Right atrium auricular region (tissue), 2 donors: ENCODE measurements at places on chromosomes 11 and 22.

DNA sequence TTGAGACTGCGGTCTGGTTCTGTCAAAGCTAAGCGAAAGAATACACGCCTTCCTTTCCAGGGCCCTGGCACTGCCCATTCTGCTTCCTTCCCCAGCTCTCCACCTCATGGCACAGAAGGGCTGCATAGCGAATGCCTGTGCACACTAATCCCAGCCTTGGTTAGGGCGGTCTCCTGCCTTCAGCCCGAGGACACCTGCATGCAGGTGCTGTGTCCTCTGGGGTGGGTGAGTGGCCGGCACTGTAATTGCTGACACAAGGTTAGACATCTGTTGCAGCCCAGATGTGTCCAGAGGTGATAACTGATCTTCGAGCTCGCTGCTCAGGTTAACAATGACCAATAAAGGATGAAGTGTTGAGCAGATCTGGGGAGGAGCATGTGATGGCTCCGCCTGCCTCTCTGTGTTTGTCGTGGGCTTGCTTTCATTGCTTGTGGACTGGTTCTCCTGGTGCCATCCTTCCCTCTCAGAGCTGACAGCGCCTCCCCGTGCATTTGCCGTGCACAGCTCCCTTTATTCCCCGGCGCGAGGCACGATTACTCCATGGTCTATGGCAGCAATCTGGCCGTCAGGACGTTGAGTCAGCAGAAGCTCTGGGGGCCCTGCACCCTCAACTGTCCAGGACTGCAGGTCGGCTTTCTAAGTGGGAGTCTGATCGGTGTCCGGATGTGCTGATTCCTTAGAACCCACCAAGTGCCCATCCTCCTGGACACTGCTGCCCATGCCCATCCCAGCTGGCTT, 1088.2 kb downstream of the BRD1 start:
- no peak for DNase-seq

- no peak for DNase-seq
These were observed 29.6 kb downstream of the CAT start for GRCh38 chr11:34468209-34468841.

DNA sequence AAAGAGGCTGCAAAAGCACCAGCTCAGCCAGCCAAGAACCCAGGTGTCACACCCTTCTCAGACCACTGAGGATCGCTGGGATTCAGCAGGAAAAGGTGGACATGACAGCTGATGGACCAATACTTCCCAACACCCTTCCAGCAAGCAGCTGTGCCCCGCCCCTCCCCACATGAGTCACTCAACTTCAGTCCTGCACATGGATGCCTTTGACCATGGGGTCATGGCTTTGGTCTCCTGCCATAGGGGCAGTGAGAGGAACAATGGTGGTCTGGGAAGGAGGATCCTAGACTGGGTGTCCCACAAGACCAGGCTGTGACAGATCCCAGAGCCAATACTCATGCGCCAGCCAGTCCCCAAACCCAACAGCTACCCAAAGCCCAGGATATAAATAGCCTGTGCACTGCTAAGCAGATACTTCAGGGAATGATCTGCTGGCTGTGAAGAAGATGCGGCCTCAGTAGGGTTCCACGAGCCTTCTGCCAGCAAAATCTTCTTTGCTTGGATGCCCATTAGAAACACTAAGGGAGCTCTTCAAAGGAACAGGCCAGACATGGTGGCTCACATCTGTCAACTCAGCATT, 5.5 kb upstream of the RGL4 start:
- DNase-seq: no peak

- no peak for DNase-seq
These were observed 72.3 kb downstream of the BBOX1 start for GRCh38 chr11:27112946-27113345.

GRCh38 chr11:134515081-134515960, 103.3 kb upstream of the B3GAT1 start:
- DNase-seq: no peak

DNA sequence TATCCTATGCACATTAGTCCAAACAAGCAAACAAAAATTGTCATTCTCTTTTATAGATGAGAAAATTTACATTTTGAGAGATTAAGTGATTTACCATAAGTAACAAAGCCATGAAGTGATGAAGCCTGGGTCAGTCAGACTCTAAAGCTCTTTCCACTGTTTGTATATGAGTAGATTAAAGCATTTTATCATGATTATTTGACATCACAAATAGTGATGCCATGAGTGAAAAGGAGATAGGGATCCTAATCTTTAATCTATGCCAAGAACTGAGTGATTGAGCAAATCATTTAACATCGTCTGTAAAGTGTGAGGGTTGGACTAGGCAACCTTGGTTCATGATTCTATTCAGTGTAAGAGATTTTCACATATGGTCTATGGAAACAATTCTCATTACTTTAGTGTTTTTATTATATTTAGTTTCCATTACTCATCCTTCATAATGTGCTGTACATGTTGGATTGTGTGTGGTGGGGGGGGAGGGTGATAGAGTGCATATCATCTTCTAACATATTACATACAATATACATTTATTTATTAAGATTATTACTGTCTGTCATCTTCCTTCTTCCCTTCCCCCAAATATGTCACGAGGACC, 50.7 kb downstream of the ARHGEF12 start:
- no peak for DNase-seq

GRCh38 chr11:23013509-23013908, 153.2 kb upstream of the CCDC179 start:
- no peak for DNase-seq

DNA sequence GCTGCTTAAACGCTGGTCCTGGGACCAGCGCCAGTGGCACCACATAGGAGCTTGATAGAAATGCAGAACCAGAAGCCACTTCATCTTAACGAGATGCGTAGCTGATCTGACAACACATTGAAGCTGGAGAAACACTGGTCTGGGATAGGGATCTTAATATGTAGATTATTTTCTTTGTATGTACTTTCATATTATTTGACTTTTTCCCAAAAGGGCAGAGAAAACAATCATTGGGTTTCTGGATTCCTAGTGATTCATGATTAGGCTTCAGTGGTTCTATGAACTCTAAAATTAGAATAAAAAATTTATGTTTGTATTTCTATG, 12.3 kb downstream of the MPEG1 start:
- no peak for DNase-seq

DNA sequence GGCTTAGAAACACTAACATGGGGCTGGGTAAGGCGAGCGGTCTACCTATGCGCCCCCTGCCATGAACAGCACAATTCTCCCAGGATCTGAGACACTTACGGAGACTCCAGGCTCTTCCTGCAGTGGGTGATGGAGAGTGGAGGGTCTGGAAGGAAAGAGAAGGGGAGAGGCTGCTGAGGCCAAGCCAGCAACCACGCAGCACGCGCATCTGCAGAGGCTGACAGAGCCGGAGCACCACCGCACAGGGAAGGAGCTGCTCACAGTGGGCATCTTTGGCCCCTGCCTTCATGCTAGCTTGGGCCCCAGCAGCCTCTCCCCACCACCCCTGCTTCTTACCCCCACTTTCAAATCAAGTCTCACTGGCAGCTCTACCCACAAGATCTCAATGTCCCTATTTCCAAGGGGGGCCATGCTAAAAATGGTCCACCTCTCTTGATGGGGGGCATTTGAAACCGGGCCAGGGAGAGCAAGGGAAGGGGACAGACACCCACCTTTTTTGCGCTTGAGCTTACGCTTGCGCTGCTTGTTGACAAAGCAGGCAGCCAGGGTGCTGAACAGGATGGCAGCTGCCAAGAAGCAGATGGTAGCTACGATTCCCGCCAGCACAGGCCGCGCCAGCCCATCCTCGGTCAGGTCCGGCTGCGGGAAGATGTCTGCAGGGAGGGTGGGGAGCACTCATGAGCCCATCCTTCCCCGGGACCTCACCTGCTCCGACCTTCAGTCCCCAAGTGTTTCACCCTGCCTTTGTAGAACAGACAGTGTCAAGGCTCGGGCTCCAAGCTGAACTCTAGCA, 34.5 kb downstream of the IGSF9B start:
- DNase-seq: no peak

DNA sequence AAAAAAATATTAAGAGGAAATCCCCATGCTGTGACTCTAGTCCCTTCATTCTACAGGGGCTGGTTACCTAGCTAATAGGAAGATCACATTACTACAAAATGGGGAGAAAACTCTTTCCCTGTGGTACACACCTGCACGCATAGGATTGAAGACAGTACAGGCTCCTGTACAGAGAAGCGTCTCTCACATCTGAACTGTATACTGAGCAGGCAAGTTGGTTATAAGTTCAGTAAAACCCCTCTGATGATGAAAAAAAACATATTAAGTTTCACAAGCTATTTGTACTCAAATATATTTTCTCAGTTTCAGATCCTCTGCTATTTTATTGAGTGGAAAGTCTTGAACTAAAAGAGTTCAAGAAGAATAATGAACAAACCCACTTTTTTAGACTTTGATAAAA, 156.9 kb upstream of the HSD17B12 start:
- no peak for DNase-seq

- DNase-seq: no peak
These were observed 147.5 kb upstream of the CTSC start for GRCh38 chr11:88484873-88485621.

- DNase-seq: no peak
These were observed 120.1 kb upstream of the OR9Q1 start for GRCh38 chr11:57903441-57904123.

DNA sequence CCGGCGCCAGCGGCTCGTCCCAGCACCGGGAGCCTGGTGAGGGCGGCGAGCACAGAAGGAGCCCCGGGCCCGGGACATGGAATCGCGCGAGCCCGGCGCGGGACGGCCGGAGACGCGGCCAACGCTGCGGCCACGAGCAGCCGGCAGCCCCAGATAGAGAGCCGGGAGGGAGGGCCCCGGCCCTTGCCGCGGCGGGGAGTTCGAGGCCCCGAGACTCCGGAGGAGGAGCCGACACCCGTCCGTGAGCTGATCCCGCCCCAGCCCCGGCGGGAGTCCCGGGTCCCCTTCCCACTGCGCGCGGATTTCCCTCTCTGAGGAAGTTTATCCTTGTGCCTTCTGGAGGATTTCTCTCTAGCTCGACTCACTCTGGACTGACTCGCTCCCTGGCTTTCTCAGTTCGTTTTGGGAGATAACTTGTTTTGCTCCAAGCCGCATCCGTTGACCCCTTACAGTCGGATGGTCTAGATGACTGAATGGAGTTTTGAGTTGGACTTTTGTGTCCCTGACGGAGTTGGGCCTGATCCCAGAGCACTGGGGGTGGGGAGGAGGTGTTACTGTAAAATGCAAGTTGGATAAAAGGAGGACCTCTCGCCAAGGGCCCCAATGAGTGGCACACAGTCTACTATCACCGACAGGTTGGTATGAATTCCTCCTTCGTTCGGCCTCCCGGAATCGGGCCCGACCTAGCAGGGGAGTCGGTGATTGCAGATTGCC, 585 bp downstream of the ARHGEF12 start:
- DNase-seq: peak; percentile 61

- DNase-seq: no peak
These were observed 80.8 kb downstream of the SIK3 start for GRCh38 chr11:117017456-117017855.

DNA sequence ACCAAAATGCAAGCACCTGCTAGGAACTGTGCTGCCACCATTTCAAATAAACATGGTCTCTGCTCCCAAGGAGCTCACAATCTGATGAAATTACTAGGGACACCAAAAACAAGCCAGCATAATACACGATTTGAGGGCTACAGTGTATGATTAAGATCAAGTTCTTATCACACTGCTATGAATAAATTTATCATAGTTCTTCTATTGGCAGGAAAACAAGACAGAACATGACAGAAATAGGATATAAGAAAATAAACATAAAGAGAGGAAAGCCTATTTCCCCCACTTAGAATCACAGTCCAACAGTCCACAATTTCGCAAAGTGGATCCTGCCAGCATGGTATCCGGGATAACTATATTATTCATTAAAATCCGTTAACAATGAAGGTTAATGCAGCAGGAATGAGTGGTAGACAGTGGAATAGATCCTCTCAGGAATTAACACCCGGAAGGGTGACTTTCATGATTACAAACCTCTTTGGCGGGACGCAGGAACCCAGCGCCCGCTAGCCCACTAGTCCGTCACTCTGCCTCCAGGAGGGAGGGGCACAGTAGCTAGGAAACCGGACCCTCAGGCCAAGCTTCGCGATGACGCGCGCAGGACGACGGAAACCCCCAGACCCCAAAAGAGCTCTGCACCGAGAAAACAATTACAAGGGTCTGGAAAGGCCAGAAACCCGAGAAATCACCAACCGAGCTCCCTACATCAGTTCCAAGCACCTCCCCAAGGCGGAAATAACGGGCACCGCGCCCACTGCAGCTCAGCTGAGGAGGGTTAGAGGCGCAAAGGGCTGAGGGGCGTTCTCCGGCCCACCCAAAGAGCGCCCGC, 607 bp downstream of the CCDC82 start:
- DNase-seq: no peak

DNA sequence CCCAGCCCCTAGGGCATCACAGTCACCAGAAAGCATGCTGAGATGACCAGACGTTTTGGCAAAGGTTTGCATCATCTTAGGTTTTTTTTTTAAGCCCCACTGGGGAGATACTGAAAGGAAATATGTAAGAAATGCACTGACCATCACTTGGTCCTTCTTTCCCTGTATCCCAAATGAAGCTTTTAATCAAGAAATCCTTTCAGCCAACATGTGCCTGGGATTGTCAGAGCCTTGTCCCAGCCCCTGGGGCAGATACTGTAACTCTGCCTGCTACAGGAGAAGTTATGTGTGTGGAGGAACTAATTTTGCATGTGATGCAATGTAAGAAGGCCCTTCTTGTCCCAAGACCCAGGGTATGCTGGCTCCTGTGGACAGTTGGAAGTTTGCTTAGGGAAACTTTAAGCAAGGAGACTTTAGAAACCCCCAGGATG, 65.6 kb downstream of the PPFIBP2 start:
- DNase-seq: peak; percentile 74
